Hematopoietic multipotent progenitor cell treated with erythropoietin and hydrocortisone succinate and interleukin-3 and kit ligand, for 8 days (in vitro differentiated cells): ENCODE measurements at places on chromosomes 2 and 18.

DNA sequence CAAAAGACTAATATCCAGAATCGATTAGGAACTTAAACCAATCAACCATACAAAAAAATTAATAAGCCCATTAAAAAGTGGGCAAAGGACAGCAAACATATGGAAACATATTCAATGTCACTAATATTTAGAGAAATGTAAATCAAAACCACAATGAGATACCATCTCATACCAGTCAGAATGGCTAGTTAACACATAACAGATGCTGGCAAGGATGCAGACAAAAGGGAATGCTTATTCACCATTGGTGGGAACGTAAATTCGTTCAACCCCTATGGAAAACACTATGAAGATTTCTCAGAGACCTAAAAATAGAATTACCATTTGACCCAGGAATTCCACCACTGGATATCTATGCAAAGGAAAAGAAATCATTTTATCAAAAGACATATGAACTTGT lies 468.2 kb upstream of the ST6GAL2 start:
- no peak for DNase-seq

GRCh38 chr18:28078849-28079248 lies 98.1 kb downstream of the CDH2 start:
- no peak for DNase-seq

DNA sequence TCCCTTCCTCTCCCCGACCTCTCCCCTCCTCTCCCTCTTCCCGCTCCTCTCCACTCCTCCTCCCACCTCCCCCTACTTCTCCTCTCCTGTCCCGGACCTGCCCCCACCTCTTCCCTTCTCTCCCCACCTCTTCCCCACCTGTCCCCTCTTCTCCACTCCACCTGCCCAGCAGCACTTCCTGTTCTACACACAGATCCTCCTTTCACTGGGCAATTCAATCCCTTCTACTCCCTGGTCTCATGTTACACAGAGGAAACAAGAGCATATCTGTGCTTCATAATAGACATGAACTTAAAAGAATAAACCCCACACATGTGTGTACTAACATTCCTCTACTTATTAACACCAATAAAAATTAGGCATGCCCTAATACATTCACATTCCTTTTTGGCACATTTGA lies 34.8 kb downstream of the TIMM21 start:
- no peak for DNase-seq

DNA sequence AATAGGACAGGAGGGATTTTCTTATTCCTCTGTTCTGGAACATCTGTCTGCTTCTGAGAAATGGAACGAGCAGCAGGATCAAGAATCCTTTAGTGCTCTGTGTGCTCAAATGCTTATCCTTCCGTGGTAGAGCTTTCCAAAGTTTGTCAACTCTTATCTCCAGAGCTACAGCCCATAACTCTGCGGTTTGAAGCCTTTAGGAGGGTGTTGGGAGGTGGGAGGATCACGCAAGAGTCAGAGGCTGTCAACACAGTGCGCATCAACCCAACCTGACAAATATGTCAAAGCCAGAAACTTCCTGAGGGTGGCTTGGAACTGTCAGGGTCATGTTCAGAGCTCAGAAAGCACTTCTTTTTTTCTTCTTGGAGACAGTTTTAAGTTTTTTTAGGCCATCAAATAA lies 95.9 kb downstream of the CRIM1 start:
- DNase-seq: peak; percentile 81

GRCh38 chr18:32911660-32912284 lies 138.9 kb upstream of the KLHL14 start:
- no peak for DNase-seq

DNA sequence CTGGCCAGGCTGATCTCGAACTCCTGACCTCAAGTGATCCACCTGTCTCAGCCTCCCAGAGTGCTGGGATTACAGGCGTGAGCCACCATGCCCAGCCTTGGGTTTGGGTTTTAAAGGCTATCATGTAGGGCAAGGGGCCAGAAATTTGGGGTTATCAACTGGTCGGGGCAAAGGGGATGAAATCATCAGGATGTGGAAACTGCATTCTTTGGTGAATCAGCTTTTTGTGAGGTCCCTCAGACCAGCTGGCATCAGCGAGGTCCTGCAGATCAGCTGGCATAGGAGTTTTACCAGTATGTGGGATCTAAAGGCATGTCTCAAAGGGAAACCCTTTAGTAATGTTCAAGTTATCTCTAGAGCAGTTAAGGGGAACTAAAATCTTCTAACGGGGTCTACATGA lies 6.4 kb upstream of the GEMIN6 start:
- no peak for DNase-seq

GRCh38 chr2:192030856-192031255 lies 163.9 kb downstream of the TMEFF2 start:
- DNase-seq: no peak

DNA sequence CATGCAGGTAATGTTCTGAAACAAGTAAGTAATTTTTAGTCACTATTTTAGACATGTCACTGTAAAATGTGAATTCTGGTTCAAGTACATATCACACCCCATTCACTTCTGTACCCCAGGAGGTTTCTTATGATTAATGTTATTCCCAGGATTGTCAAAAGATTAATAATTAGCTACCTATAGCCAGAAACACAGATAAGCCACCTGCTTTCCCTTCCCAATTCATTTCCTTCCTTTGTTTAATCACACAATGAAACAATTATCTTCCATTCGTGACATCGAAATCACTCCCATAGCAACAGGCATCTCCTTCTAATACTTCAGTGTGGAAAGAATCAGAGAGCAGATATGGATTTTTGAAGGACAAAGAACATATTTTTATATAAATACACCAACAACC lies 1650.3 kb upstream of the CELF4 start:
- DNase-seq: no peak

- DNase-seq: no peak
Measured at GRCh38 chr2:150909090-150909489, 352.6 kb downstream of the RBM43 start.

GRCh38 chr2:28405537-28405936 lies 12.9 kb downstream of the FOSL2 start:
- DNase-seq: no peak

- no peak for DNase-seq
Measured at GRCh38 chr18:2030647-2031046, 540.7 kb downstream of the METTL4 start.

GRCh38 chr2:225994748-225995405 lies 595.4 kb downstream of the NYAP2 start:
- DNase-seq: no peak

DNA sequence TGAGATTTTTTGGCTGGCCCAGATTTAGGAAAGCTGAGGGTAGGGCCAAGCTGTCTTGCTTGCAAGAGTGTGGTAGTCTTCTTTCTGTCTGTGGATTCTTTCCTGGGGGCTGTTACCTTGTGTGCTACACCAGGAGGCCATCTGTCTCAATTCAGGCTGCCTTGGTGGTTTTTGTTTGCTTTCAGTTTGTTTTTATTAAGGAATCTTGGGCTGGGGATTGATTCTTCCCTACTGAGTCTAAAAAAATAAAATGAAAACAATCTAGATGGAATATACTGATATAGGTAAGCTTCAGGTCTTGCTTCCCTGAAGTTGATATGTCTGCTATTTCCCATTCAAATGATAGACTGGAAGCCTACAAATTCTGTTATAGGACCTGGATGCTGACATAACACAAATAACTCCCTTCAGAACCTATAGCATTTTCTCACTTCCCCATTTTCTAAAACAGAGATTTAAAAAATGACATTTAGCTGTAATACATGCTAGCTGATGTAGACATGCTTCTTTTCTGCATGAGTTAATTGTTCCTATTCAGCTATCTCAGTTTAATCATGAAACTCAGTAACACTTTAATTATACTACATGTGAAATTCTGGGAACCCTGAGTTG lies 5.3 kb downstream of the LHCGR start:
- DNase-seq: no peak

DNA sequence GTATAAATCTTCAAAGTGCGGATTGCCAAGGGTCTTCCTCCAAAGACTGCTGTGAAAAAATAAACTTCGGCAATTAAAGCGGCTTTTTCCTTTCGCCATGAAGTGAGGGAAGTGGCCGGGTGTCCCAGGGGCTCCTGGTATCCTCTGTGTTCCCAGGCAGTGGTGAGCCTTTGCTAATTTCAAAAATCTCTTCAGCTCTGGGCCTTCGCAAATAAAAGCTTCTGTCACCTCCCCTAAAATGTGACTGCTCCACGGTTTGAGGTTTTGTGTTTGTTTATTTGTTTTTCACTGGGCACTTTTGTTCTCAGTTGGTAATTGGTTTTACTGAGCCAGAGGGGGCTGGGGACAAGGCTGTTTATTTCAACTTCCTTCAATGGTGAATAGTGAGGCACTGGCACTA lies 270.1 kb upstream of the POU3F3 start:
- no peak for DNase-seq

DNA sequence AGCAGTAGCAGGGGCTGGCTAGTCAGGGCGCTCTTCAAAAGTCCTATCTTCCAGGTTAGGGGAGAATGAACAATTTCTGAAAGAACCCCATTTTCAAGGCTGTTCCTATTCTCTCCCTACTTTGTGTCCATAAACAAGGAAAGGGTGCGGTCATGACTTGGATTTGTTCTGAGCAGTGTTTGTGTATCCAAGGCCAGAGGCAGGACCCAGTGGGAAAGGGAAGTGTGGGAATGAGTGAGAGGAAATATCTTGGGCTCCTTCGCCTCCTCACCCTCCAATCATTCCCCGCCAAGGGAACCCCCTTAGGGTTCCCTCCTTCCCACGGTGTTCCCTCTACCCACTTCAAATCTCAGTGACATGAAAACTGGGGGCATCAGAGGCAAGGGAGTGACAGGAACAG lies 25.5 kb upstream of the SPTBN1 start:
- no peak for DNase-seq

DNA sequence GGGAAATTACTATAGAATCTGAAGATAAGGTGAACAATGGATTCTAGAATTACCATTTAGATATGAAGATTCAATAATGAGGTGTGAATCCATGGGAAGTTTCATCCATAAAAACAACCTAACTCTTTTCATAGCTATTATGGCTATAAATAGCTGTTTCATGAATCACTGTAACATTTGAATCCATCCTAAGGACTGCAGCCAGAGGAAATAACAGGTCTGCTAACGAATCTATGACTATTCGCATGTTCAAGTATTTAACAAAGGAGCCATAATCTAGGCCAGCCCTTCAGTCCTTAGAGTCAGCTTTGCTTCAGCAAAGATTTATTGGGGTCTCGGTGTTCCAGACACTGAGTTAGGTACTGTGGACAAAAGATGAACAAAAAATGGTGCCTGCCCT lies 87.1 kb downstream of the MYOM1 start:
- no peak for DNase-seq

DNA sequence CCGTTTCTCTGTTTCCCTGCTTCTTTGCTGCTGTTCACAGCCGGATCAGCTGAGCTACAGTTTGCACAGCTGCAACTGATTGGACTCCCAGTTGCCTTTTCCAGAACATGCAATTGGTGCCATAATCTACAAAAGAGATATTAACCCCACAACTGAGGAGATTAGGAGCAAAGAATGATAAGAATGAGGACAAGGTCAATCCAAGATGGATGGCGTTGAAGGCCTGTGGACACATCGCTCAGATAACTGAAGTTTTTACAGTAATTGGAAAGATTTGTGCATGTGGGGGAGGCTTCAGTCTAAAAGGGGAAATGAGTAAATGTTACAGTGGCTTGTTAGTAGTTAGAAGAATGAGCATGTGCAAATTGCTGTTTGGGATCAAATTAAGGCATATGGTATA lies 263.2 kb downstream of the TGIF1 start:
- no peak for DNase-seq

DNA sequence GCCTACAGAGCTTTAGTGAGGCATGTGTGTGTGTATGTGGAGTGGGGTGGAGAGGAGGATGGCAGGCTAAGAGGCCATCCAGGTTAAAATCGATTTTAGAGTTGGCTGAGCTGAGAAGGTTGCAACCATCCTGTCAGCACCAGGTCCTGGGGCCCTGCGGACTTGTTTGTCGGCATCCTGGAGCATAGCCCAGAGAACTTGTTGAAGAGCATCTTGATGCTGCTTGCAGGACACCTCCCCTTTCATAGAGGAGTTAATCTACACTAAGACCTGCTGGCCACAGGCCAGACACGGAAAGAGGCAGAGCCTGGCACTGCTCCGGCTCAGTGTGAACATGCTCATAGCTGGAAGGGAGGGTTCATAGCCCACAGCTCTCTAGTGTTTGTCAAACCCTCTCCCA lies 72.1 kb upstream of the RGPD5 start:
- no peak for DNase-seq

- no peak for DNase-seq
Measured at GRCh38 chr18:39886136-39886535, 2068.9 kb upstream of the PIK3C3 start.

DNA sequence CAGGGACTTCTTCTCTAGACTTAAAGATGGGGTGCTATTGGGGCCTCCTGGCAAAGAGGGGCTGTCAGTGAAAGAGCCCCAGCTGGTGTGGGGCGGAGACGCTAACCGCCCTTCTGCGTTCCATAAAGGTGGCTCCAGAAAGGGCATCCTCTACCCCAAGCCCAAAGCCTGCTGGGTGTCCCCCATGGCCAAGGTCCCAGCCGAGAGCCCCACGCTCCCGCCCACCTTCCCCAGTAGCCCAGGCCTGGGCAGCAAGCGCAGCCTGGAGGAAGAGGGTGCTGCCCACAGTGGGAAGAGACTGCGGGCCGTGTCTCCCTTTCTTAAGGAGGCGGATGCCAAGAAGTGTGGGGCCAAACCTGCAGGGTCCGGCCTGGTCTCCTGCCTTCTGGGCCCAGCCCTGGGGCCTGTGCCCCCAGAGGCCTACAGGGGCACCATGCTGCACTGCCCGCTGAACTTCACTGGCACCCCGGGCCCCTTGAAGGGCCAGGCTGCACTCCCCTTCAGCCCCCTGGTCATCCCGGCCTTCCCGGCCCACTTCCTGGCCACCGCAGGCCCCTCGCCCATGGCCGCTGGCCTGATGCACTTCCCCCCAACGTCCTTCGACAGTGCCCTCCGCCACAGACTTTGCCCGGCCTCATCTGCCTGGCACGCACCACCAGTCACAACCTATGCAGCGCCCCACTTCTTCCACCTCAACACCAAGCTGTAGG lies 15.2 kb downstream of the ARID5A start:
- DNase-seq: no peak

DNA sequence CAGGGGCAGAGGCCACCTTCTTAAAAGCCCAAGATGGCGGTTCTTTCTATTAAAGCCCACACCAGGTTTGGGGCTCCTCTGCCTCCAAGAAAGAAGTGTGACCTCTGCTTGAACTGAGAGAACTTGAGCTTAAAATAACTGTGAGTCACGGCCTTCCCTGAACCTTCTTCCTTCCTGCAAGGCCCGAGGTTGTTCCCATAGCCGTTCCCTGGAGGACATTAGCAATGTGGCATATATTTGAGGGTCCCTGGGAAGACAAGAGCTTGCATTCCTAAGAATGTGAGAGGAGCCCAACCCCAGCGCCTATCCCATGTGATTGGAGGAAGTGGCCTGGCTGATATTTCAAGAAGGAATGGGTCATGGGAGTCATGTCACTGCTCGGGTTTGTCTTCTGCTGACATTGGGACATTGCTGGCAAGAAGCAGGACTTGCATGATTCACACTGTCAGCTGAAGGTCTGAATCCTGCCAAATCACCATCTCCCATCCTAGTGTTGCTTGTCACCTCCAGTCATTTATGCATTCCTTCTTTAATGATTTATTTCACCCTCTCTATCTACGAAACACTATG lies 168.1 kb downstream of the TRIB2 start:
- DNase-seq: no peak

- DNase-seq: no peak
Measured at GRCh38 chr2:187302586-187302985, 145.5 kb downstream of the CALCRL start.

- no peak for DNase-seq
Measured at GRCh38 chr2:85945172-85945571, 56.4 kb upstream of the ST3GAL5 start.

- DNase-seq: no peak
Measured at GRCh38 chr2:158965641-158966040, 2.8 kb upstream of the TANC1 start.
